ENCODE measurements at places on chromosomes 2 and 18. TPM values are rescaled to one million over a fixed set of nuclear protein-coding genes. Genes with fewer than 3 reads are reported as not detected.

Gene KLHL41
- total RNA-seq = 0.40 TPM

DNA sequence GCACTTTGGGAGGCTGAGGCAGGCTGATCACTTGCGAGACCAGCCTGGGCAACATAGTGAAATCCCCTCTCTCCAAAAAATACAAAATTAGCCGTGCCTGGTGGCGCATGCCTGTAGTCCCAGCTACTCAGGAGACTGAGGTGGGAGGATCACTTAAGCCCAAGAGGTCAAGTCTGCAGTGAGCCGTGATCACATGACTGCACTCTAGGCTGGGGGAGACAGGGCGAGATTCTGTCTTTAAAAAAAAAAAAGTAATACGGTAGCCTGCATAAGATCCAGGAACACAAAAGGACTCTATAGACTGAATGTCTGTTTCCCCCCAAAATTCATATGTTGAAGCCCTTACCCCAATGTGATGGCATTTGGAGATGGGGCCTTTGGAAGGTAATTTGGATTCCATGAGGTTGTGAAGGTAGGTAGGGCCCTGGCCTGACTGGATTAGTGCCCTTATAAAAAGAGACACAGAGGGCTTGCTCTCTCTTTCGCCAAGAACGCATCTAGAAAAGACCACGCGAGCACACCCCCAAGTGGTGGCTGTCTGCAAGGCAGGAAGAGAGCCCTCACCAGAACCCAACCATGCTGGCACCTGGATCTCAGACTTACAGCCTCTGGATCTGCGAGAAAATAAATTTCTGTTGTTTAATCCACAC, 17.0 kb downstream of the MBOAT2 start:
- H3K27me3 ChIP-seq = no peaks in the 10 kb centered on the region
- no peak for DNase-seq
- no peaks in the 10 kb centered on the region for H3K36me3 ChIP-seq
- no peak overlapping the region for H3K27ac ChIP-seq

Gene C2orf72
- 1.6 TPM for total RNA-seq

Gene GPR155
- total RNA-seq = 3.5 TPM

- H3K36me3 ChIP-seq = no peaks in the 10 kb centered on the region
- H3K27ac ChIP-seq = no peak overlapping the region
- no peaks in the 10 kb centered on the region for H3K27me3 ChIP-seq
- DNase-seq = no peak
- H3K4me3 ChIP-seq = no peak overlapping the region
Measured at GRCh38 chr2:3137651-3138300, 239.8 kb downstream of the EIPR1 start.

DNA sequence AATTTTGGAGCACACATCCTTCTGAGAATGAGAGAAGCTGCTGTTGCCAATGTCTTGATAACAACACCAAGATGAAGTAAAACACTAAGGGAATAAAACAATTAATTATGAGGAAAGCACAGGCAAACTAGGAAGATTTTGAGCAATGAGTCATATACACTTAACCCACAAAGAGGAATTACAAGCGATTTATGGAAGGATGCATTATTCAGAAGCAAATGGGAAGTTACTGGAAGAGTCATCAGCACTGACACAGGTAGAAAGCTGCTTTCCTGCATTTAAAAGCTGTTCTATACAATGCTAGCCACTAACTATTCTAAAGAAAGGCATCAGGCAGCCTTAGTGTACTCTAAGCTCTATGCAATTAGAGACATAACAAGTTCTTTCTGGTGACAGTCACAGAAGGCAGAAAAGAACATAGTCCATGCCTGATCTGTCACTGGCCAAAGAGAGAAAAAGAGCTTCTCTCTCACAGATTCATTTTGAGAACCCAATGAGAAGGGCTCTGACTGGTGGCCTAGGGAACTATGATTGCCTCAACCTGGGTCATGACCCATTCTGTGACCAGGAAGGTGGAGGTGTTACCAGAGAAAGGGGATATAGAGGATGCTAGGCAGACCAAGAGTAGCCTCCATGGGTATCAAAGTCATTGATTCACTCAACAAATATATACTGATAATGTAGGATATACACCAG, 45.4 kb downstream of the M1AP start:
- DNase-seq = no peak
- H3K4me3 ChIP-seq = no peak overlapping the region
- H3K4me1 ChIP-seq = no peaks in the 10 kb centered on the region
- no peak overlapping the region for H3K27ac ChIP-seq
- no peaks in the 10 kb centered on the region for H3K36me3 ChIP-seq
- no peaks in the 10 kb centered on the region for H3K27me3 ChIP-seq

GRCh38 chr2:74186038-74186437, 7.4 kb upstream of the MOB1A start:
- no peak for DNase-seq
- no peaks in the 10 kb centered on the region for H3K36me3 ChIP-seq
- H3K27ac ChIP-seq = no peak overlapping the region
- peaks cover 6% of the 10 kb centered on the region for H3K4me1 ChIP-seq
- H3K4me3 ChIP-seq = no peak overlapping the region

- H3K4me3 ChIP-seq = no peak overlapping the region
- no peaks in the 10 kb centered on the region for H3K4me1 ChIP-seq
- no peaks in the 10 kb centered on the region for H3K36me3 ChIP-seq
- DNase-seq = no peak
- H3K27ac ChIP-seq = no peak overlapping the region
Measured at GRCh38 chr2:35228584-35228983, 1127.0 kb upstream of the CRIM1 start.

Gene NCKAP5
- 6.9 TPM for total RNA-seq

DNA sequence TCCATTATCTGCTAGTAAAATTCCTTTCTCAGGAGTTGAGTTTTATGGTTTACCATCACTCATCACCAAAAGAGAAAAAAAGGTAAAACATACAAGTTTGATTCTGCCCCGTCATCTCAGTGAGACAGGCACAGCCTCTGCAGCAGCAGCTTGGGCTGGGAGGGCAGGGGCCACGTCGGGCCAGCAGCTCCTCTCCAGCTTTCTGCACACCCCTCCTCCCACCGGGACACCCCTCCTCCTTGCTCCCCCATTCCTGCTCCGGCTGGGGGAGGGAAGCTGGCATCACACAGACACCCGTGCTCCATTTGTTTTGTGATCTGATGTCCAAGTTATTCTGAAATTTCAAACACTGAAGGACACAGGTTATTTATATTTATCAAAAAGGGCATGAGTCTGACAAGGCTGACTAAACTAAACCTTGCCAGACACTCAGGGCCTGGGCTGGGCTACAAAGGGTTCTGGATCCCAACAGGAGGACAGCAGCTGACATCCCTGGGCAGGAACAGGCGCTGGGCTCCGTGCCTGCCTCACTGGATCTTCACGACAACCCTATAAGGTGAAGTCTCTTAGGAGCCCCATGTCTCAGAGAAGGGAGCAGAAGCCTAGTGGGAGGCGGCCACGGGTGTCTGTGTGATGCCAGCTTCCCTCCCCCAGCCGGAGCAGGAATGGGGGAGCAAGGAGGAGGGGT, 71.4 kb downstream of the HDAC4 start:
- peaks cover 6% of the 10 kb centered on the region for H3K36me3 ChIP-seq
- no peak for DNase-seq
- no peaks in the 10 kb centered on the region for H3K27me3 ChIP-seq
- H3K4me1 ChIP-seq = peaks cover 68% of the 10 kb centered on the region

Gene C2orf66
- total RNA-seq = not detected

GRCh38 chr18:76992226-76993084, 140.1 kb downstream of the MBP start:
- no peak overlapping the region for H3K4me3 ChIP-seq
- H3K27ac ChIP-seq = no peak overlapping the region
- peaks cover 5% of the 10 kb centered on the region for H3K4me1 ChIP-seq
- H3K27me3 ChIP-seq = no peaks in the 10 kb centered on the region
- H3K36me3 ChIP-seq = no peaks in the 10 kb centered on the region
- no peak for DNase-seq

- H3K4me1 ChIP-seq = peaks cover 57% of the 10 kb centered on the region
- no peaks in the 10 kb centered on the region for H3K27me3 ChIP-seq
- H3K27ac ChIP-seq = peak overlapping the region; percentile 73
- no peak for DNase-seq
Measured at GRCh38 chr2:74048147-74048546, 63.4 kb downstream of the TET3 start.

- H3K4me3 ChIP-seq = no peak overlapping the region
- no peak overlapping the region for H3K27ac ChIP-seq
- no peaks in the 10 kb centered on the region for H3K4me1 ChIP-seq
Measured at GRCh38 chr2:11541693-11542274, 7.9 kb downstream of the GREB1 start.

Gene PROKR1
- total RNA-seq = not detected

DNA sequence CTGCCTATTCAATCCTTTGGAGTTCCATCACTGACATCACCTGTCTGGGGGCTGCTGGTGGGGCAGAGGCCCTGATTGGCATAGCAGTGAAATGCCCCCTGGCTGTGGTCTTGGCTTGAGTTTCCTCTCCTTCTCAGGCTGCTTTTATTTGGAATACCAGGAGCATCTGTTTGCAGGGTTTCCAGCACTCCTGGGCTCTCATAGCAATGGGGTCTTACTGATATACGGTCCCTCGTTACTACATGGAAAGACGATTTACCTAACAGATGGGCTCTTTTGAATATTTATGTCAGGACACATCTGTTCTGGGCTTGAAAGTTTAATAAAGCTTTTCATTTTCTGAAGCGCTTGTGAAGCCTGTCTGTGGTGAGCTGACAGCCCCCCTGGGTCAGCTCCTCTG, 230.3 kb downstream of the SLC4A3 start:
- H3K4me3 ChIP-seq = no peak overlapping the region
- H3K4me1 ChIP-seq = no peaks in the 10 kb centered on the region
- no peaks in the 10 kb centered on the region for H3K27me3 ChIP-seq
- no peaks in the 10 kb centered on the region for H3K36me3 ChIP-seq
- DNase-seq = no peak

GRCh38 chr2:206471524-206472062, 28.3 kb downstream of the ADAM23 start:
- no peaks in the 10 kb centered on the region for H3K27me3 ChIP-seq
- H3K4me1 ChIP-seq = no peaks in the 10 kb centered on the region
- H3K36me3 ChIP-seq = no peaks in the 10 kb centered on the region
- no peak overlapping the region for H3K4me3 ChIP-seq
- no peak for DNase-seq

Gene ALPG
- total RNA-seq = not detected

DNA sequence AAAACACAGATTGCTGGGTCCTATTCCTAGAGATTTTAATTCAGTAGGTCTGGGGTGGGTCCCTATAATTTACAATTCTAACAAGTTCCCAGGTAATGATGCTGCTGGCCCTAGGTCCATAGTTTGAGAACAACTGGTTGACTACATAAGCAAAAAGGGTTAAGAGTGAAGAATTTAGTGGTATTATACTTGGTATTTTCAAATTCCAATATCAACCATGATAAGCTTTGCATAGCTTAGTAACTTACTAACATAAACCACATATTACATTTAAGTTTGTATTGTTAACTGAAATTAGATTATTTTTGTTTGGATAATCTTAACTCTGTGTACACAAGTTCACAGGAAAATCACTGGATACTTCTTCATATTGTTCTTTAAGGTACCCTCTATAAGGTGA, 862.9 kb upstream of the ACVR2A start:
- no peaks in the 10 kb centered on the region for H3K27me3 ChIP-seq
- DNase-seq = no peak
- H3K4me3 ChIP-seq = no peak overlapping the region
- H3K27ac ChIP-seq = peak overlapping the region; percentile 53
- H3K4me1 ChIP-seq = peaks cover 13% of the 10 kb centered on the region

- H3K4me1 ChIP-seq = no peaks in the 10 kb centered on the region
- no peak for DNase-seq
- no peaks in the 10 kb centered on the region for H3K36me3 ChIP-seq
- H3K4me3 ChIP-seq = no peak overlapping the region
- H3K27ac ChIP-seq = peak overlapping the region; percentile 30
Measured at GRCh38 chr2:157264099-157264498, 6.6 kb downstream of the GALNT5 start.

Measured in esophagus squamous epithelium (tissue), 5 donors.